ENCODE measurements at places on chromosomes 7 and 10.

GRCh38 chr10:27035163-27035562 lies 65.1 kb downstream of the ANKRD26 start:
- DNase-seq: no peak

DNA sequence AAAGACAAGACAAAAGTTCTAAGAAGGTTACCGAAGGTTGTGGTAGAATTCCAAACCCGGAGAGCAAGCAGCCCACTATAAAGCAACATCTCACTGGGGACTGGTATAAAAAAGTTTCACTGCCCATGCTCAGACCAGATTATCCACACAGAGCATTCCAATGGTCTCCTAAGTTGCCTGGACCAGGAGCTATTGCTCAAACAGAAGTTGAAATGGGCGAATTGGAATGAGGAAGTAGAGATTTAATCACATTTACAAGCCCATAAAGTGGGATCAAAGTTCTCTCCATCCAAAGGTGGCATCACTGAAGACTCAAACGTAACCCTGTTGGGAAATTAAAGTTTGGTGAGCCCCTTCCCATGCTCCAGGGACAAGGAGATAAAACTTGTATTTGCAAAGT lies 19.8 kb downstream of the OR2F1 start:
- DNase-seq: no peak

- peak; percentile 63 for DNase-seq
Measured at GRCh38 chr7:102834999-102835398, 77.8 kb upstream of the LRRC17 start.

GRCh38 chr10:92742331-92743228 lies 52.8 kb downstream of the HHEX start:
- DNase-seq: no peak

GRCh38 chr10:70890917-70891431 lies 2.6 kb upstream of the PCBD1 start:
- DNase-seq: no peak

GRCh38 chr7:23012908-23013714 lies 819 bp downstream of the HYCC1 start:
- DNase-seq: peak; percentile 45

- DNase-seq: peak; percentile 30
Measured at GRCh38 chr7:2520131-2520760, 672 bp downstream of the LFNG start.

- DNase-seq: no peak
Measured at GRCh38 chr10:72108830-72109635, 20.7 kb upstream of the SPOCK2 start.

GRCh38 chr10:129465796-129466702 lies 992 bp upstream of the MGMT start:
- peak; percentile 3 for DNase-seq
